ENCODE measurements at places on chromosomes 6 and 20.

GRCh38 chr6:34161857-34162515 lies 16.1 kb upstream of the GRM4 start:
- DNase-seq = no peak

GRCh38 chr20:43513372-43513930 lies 6.0 kb downstream of the L3MBTL1 start:
- no peak for DNase-seq

DNA sequence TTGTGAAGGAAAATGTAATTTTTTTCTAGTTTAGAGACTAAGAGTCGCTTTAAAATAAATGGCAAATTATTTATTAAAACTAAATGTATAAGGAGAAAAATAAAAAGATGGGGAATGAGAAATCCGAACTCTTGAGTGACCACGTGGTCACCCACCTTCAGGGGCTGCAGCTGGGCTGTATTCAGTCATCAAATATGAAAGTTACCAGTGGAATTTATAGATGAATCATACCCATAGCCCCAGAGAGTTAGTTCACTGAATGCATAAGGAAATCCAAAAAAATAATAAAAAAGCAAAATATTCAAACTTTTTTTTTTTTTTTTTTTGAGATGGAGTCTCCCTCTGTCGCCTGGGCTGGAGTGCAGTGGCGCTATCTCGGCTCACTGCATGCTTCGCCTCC lies 947.7 kb upstream of the ADGRB3 start:
- no peak for DNase-seq

DNA sequence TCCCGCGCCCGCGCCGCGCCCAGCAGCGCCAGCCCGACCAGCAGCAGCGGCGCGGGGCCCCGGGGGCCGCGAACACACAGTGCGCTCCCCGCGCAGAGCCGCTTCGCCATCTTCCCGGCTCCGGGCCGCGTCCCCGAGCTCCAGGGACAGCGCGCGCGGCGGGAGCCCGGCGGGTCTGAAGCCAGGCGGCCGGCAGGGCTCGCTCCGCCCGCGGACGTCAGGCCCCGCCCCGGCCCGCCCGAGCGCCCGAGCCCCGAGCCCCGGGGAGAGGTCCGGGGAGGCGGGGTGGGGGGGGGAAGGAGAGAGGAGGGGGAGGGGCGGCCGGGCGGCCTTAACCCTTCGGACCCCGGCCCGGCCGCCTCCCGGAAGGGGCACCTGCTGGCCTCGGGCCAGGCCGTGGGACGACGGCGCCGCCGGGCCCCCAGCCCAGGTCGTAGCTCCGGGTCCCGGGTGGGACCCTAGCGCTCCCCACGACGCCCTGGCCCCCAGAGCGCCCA lies at the start of gene LAMA5:
LAMA5 (minus strand) TSS at position 177 of the 497 bp plus-strand sequence; CDS start at position 110, 67 bp downstream.
- DNase-seq = peak; percentile 71

DNA sequence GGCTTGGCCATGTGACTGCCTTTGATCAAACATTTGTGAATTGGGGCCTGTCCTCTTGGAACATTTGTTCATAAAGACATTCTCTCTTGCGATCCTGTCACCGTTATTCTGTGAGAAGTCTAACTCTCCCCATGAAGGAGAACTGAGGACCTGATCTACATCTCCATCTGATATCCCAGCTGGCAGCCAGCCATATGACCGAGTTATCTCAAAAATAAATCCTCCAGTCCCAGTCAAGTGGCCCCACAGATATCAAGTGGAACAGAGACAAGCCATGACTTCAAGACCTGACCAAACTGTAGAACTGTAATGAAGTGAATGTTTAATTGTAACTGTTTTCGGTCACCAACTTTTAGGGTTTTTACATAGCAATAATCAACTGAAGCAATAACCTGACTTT lies 25.7 kb downstream of the SNX3 start:
- no peak for DNase-seq

- peak; percentile 30 for DNase-seq
These were observed 89.9 kb downstream of the YTHDF1 start for GRCh38 chr20:63125838-63126601.

DNA sequence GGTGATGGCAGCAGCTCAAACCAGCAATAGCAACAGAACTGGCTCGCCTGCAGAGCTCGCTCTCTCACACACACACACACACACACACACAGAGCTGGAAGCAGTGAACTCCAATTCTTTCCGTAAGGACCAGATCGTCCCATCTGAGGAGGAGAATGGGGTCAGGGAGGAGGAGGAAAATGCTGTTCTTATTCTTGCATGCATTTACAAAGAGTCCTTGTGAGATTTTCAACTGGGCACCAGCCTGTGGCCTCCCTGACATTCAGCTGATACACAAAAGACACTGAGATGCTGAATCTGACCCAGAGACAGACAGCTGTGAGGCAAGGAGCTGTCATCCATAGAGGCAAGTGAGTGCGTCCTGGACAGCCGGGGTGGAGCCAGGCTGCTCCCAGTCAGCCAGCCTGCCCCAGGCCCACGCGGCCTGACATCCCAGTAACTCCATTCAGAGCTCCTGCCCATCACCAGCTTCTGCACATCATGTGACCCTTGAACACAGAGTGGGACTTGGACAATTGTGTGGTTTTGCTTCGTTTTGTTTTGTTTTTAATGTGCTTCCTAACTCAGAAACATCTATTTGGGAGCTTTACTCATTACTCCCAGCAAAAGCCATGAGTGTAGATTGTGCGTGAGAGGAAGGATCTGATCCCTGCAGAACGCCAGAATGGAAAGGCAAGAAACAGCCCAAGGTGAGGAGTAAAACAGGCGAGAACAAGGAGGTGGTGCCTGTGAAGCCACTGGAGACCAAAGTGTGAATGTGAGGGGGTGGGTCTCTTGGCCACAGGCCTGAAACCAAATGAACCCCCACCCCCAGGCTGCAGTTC lies 2.1 kb downstream of the SERPINB9 start:
- DNase-seq = no peak

All from mesothelial cell of epicardium (in vitro differentiated cells).